Left ventricle myocardium inferior (tissue), 1 donor: ENCODE measurements at places on chromosomes 13 and 19.

- no peaks in the 10 kb centered on the region for H3K27me3 ChIP-seq
- H3K4me3 ChIP-seq, result no peak overlapping the region
- no peak overlapping the region for H3K27ac ChIP-seq
- no peaks in the 10 kb centered on the region for H3K4me1 ChIP-seq
- DNase-seq, result no peak
Measured at GRCh38 chr13:34914416-34914815, 27.7 kb upstream of the NBEA start.

GRCh38 chr13:24063281-24063877 lies 97.1 kb upstream of the SPATA13 start:
- H3K36me3 ChIP-seq, result no peaks in the 10 kb centered on the region
- peak; percentile 38 for DNase-seq
- H3K4me3 ChIP-seq, result peak overlapping the region; percentile 30
- peaks cover 17% of the 10 kb centered on the region for H3K4me1 ChIP-seq
- H3K27ac ChIP-seq, result peak overlapping the region; percentile 82
- peaks cover 4% of the 10 kb centered on the region for H3K27me3 ChIP-seq

DNA sequence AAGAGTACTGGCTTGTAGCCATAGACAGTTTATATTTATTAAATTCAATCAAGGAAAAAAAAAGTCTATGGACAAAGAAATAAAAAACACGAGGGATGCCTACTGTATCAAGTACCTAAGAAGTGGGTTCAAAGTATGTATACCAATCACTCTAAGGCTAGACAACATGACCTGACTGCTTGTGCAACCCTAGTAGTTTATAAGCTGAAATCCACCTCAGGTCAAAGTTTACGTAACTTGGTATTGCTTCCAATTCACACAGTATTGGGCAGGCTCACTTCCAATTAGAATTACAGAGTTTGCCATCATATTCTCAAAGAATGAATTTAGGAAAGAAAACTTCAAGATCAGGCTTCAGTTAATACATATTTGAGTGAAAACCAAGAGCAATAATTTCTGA lies 657.8 kb downstream of the DACH1 start:
- H3K4me1 ChIP-seq, result peaks cover 5% of the 10 kb centered on the region
- DNase-seq, result no peak
- no peak overlapping the region for H3K4me3 ChIP-seq
- no peak overlapping the region for H3K27ac ChIP-seq
- no peaks in the 10 kb centered on the region for H3K27me3 ChIP-seq
- H3K36me3 ChIP-seq, result no peaks in the 10 kb centered on the region

GRCh38 chr19:33756177-33756576 lies 40.5 kb upstream of the KCTD15 start:
- no peak for DNase-seq
- H3K4me1 ChIP-seq, result peaks cover 7% of the 10 kb centered on the region
- H3K27me3 ChIP-seq, result peaks cover 45% of the 10 kb centered on the region
- no peak overlapping the region for H3K27ac ChIP-seq
- no peaks in the 10 kb centered on the region for H3K36me3 ChIP-seq

DNA sequence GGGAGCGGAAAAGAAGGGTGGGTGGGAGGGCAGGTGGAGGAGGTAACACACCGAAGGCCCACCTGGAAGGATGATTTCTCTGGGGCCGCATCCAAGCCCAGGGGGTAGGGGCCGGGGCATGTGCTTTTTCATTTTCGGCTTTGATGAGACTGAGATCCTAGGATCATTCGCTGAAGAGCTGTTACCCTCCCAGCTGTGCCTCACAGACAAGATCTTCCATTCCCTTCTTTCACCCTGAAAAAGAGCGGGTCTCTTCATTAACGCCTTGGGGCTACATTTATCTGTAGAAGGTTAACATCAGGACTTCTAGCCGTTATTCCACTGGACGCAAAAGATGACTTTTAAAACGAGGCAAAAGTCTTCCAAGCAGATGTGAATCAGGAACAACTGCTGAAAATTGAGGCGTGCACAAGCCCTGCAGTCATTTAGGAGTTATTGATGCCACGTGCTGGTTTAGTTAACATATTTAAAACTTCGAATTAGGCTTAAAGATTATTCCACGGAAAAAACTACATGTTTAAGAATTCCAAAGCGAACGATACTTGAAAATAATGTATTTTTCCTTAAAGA lies 1.1 kb downstream of the LMO7 start:
- no peak overlapping the region for H3K27ac ChIP-seq
- peak overlapping the region; percentile 82 for H3K4me3 ChIP-seq
- peaks cover 18% of the 10 kb centered on the region for H3K27me3 ChIP-seq
- H3K4me1 ChIP-seq, result peaks cover 23% of the 10 kb centered on the region
- no peaks in the 10 kb centered on the region for H3K36me3 ChIP-seq
- no peak for DNase-seq

- peaks cover 36% of the 10 kb centered on the region for H3K4me1 ChIP-seq
- no peak overlapping the region for H3K4me3 ChIP-seq
- H3K27ac ChIP-seq, result no peak overlapping the region
- H3K27me3 ChIP-seq, result no peaks in the 10 kb centered on the region
- no peak for DNase-seq
Measured at GRCh38 chr19:5041168-5041912, 72.4 kb downstream of the KDM4B start.

- peaks cover 75% of the 10 kb centered on the region for H3K27me3 ChIP-seq
- H3K4me3 ChIP-seq, result no peak overlapping the region
- H3K4me1 ChIP-seq, result no peaks in the 10 kb centered on the region
- no peaks in the 10 kb centered on the region for H3K36me3 ChIP-seq
- DNase-seq, result no peak
- H3K27ac ChIP-seq, result no peak overlapping the region
Measured at GRCh38 chr19:4291184-4291732, 10.9 kb downstream of the TMIGD2 start.

- H3K4me3 ChIP-seq, result no peak overlapping the region
- no peaks in the 10 kb centered on the region for H3K36me3 ChIP-seq
- DNase-seq, result no peak
- no peak overlapping the region for H3K27ac ChIP-seq
- no peaks in the 10 kb centered on the region for H3K27me3 ChIP-seq
- peaks cover 33% of the 10 kb centered on the region for H3K4me1 ChIP-seq
Measured at GRCh38 chr13:43662976-43663375, 123.8 kb downstream of the ENOX1 start.

DNA sequence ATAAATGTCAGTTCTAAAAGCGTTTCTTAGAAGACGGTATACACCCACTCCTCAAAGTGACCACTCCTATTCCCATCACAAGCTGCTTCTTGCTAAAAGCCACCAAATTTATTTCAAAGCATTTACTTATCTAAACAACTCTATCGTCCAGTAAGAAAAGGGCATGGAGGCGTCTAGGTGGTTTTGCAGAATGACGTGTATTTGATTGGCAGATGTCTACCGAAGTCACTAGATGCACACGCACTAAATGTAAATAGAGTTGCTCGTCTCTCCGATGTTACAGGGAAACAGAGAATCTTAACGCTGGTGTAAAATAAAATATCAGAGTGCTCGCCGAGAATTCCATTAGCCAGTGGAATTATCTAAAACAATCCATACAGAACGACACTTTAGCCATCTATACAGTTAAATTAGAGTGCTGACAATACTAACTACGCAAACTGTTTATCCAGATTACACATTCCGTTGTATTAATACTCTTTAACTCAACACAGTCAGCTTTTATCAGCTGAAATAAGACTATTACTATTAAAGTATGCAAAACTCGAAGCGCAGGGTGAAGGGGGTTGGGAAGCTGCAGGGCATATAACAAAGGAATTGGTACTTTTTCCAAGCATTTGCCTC lies 1.9 kb downstream of the KLF12 start:
- H3K36me3 ChIP-seq, result no peaks in the 10 kb centered on the region
- peak overlapping the region; percentile 95 for H3K4me3 ChIP-seq
- H3K4me1 ChIP-seq, result peaks cover 82% of the 10 kb centered on the region
- H3K27me3 ChIP-seq, result no peaks in the 10 kb centered on the region

- H3K27me3 ChIP-seq, result peaks cover 88% of the 10 kb centered on the region
- no peak for DNase-seq
- H3K36me3 ChIP-seq, result no peaks in the 10 kb centered on the region
- H3K4me3 ChIP-seq, result no peak overlapping the region
- no peak overlapping the region for H3K27ac ChIP-seq
- H3K4me1 ChIP-seq, result no peaks in the 10 kb centered on the region
Measured at GRCh38 chr19:15722956-15723355, 4.9 kb upstream of the OR10H2 start.

DNA sequence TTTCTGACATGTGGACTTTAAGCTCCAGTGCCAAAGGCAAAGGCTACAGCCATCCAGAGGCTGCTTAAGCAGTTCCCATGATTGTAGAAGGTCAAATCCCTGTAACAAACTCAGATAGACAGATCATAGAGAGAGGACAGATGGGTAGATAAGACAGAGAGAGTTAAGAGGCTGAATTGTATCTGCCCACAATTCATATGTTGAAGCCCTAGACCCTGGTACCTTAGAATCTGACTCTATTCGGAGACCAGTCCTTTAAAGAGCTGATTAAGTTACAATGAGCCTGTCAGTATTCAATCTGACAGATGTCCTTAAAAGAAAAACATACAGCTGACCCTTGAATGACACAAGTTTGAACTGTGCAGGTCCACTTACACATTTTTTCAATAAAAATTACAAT lies 115.2 kb downstream of the RAP2A start:
- H3K4me3 ChIP-seq, result no peak overlapping the region
- H3K27me3 ChIP-seq, result no peaks in the 10 kb centered on the region
- no peak overlapping the region for H3K27ac ChIP-seq
- no peak for DNase-seq
- no peaks in the 10 kb centered on the region for H3K4me1 ChIP-seq

DNA sequence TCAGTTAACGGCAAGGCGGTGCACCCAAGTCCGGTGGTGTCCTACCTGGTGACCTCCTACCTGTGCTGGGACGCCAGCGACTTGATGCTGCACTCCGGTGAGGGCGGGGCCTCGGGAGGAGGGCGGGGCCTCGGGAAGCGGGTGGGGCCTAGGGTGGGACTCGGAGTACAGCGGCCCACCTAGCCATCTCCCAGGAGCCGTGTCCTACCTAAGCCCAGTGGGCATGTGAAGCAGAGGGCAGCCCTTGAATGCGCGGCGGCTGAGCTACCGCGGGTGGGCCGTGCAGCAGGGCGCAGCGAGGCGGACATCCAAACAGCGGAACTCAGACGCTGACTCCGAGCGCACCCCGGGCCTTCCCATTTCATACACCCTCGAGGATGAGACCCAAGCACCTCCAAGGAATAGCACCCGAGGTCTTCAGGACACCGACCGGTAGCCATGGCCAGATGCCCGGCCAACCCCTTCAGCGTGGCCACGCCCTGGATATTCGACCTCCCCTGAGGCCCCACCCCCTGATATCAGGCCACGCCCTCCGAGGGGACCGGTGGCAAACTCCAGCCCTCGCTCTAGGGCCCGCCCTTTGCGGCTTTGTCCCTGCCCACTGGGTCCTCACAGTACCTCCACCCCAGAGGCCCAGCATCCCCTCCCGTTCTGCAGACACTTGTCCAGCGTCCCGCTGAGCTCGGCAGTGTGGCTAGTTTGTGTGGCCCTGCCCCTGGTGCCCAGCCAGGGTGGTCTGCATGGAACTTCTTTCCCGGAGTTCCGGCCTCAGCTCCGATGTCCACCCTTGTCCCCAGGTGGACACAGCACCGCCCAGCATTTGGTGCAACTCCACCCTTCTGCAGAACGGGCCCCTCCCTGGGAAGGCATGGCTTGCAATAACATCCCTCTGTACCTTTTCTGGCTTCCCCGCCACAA lies 5.4 kb downstream of the KLK1 start:
- H3K36me3 ChIP-seq, result no peaks in the 10 kb centered on the region
- H3K4me1 ChIP-seq, result peaks cover 19% of the 10 kb centered on the region
- peak; percentile 37 for DNase-seq
- H3K27me3 ChIP-seq, result peaks cover 99% of the 10 kb centered on the region

DNA sequence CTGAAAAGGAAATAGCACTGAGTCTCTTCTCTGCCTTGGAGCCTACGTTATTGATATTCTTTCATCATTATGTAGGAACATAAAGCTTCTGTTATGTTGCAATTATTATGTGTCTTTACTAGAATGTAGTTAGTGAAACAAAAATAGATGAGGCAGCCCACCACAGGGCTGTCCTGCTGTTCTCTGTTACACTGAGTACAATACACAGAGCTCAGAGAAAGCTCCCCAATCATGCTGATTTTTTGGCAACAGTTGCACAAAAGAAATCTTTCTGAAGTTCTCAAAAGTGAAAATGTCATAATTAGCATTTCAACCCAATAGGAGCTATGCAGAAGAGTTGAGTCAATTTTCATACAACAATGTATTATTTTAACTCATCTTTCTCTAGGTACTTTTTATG lies 119.5 kb downstream of the EFNB2 start:
- no peaks in the 10 kb centered on the region for H3K36me3 ChIP-seq
- peaks cover 7% of the 10 kb centered on the region for H3K27me3 ChIP-seq
- no peak overlapping the region for H3K27ac ChIP-seq
- DNase-seq, result no peak
- H3K4me1 ChIP-seq, result peaks cover 7% of the 10 kb centered on the region
